ENCODE measurements at places on chromosomes 2 and 18.

DNA sequence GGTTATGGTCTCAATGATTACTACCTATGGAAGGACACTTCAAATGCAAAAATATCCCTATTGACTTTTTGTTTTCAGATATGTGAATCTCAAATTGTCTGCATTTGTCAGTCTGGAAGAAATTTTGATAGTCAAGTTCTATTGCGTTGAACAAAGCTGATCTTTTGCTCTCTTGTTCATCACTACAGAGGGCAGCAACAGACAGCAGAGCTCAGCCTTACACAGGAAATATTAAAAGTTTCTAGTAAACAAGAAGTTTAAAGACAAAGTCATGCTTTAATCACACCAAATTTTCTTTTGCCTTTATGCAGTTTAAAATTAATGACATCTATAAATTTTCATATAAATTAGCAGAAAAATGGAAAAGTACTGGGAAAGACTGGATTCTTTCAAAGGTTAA lies 617.5 kb downstream of the NR4A2 start:
- no peak for DNase-seq

DNA sequence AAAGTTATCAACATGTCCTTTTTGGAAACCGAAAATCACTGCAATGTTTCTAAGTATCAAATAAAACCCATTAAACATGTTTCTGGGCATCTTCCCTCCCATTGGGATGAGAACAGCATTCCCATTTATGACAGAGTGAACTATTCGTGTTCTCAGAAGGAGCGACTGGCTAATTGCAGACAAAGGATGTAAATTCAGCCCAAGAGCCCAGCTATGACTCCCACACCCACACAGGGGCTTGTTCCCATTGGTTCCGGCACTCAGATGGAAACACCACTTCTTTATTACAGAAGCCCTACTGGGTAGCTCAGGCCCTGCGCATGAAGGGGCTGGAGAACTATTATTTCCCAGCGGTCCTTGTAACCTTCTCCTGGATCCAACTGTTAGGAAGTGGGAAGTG lies 16.6 kb upstream of the NPAS2 start:
- DNase-seq: no peak

DNA sequence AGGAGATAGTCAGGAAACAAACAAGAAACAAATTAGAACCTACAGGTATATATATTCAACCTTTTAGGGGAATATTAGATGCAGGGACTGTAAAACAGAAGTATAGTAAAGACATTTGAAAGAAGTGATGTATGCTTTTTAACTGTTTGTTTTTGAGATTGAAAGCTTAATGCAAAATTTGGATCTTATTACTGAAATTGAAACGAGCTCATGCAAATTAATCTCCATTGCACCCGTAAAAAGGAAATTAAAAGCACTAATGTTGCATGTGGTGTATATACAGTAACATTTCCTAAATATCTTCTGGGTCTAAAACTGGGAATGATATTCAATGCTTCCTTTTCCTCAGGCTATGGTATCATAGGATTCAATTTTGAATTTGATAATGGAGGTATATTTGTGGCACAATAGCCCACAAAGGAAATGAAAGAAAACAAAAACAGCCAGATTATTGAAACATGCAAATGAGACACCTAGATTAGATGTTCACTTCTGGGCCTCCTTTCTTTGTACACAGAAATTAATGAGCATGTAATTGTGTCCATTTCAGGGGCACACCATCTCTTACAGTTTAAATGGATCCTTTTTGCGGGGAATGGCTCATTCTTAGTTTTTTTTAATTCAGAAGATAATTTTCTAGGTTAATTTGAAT lies 1.6 kb upstream of the ELOA2 start:
- DNase-seq: no peak

- no peak for DNase-seq
These were observed 75.5 kb upstream of the ZNF532 start for GRCh38 chr18:58788971-58789875.

DNA sequence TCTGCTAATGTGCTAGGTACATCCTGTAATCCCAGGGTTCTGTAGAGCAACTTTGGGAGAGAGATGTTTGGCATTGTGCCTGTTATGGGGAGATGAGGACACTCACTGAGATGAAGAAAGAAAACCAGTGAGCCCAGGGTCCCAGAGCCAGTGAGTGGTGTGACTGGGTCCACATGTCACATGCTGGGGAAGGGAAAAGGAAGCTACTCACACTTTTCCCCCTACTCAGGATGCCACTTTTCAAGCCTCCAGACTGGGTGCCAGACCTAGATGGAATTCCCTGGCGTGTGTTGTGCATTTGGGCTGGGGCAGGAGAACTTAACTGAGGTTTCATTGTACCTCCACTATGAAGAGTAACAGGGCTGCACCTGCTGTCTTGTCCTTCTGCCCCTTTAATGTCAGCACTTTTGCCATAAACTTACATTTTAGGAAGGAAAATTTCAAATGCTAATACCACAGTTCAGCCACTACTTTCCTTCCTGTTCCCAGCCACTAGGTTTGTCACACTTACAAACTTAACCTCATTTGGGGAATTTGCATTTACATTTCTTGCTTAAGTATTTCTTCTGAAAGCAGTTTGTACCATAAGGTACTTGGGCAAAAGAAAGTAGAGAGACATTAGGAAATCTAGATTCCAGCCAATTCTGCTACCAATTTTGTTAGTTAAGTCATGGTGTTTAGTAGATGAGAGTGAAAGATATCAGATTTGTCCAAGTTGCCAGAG lies 10.2 kb downstream of the INSIG2 start:
- DNase-seq: peak; percentile 51

DNA sequence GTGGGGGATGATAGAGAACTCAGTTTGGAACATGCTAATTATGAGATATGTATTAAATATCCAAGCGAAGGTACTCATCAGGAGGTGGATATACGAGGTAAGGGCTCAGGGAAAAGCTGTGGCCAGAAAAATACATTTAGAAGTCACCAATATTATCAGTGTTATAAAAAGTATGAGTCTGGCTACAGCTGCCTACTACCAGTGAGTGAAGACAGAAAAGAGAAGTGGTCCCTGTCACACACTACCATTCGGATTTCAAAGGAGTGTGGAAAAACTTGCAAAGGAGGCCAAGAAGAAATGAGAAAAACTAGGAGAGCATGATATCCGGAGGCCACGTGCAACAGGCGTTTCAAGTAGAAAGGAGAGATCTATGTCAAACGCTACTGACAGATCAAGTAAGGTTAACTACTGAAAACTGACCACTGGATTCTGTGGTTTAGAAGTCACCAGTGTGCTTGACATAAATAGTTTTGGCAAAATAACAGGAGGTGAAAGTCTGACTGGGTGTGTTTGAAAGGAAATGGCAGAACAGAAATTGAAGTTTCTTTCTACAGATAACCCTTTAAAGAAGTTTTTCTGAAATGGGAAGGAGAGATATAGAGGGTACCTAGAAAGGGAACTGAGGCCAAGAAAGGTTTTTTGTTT lies 118.7 kb upstream of the DNMT3A start:
- no peak for DNase-seq

DNA sequence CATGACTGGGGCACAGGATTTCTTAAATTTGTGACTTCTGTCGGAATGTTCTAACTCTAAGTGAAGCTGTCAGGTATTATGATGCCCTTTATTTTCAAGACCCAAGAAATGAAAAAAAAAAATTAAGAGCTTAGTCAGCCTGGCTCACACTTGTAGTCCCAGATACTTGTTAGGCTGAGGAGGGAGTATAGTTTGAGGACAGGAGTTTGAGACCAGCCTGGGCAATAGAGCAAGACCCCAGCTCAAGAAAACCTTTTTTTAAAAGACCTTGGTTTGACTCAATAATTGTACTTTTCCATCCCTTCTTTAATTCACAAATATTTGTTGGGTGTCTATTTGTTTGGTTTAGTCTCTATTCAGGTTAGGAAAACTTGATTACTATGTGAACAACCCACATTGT lies 310.0 kb downstream of the STK39 start:
- no peak for DNase-seq

- DNase-seq: no peak
These were observed 25.1 kb upstream of the CREB1 start for GRCh38 chr2:207504513-207505170.

- peak; percentile 12 for DNase-seq
These were observed 820 bp downstream of the TMBIM1 start for GRCh38 chr2:218291318-218292047.

- no peak for DNase-seq
These were observed 55.9 kb upstream of the RTN4 start for GRCh38 chr2:55106148-55106547.

- DNase-seq: no peak
These were observed 55.9 kb downstream of the PLA2R1 start for GRCh38 chr2:160006475-160006874.

DNA sequence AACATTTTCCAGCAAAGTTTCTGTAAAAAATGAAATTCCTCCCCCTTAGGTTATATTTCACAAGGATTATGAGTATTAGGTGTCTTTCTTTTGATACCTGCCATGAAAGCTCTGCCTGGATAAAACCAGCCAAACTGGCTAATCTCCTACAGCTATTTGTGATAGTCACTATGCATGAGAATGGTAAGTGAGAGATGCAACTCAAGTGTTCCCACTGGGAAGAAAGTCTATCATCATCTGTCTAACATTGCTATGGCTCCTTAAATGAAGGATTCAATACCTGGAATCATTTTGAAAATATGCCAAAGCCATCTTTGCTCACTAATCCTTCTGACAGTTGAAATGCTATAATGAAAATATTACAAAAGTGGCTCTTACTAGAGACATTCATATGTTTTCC lies 339.9 kb upstream of the LRRTM4 start:
- DNase-seq: no peak

- no peak for DNase-seq
These were observed 25.3 kb upstream of the MFSD6 start for GRCh38 chr2:190382851-190383250.

- DNase-seq: no peak
These were observed 141.2 kb downstream of the SETBP1 start for GRCh38 chr18:44821924-44822323.

- no peak for DNase-seq
These were observed 7.1 kb downstream of the ZNF407 start for GRCh38 chr18:74604774-74605173.

GRCh38 chr18:48825101-48825745 lies 125.5 kb downstream of the SMAD7 start:
- no peak for DNase-seq

DNA sequence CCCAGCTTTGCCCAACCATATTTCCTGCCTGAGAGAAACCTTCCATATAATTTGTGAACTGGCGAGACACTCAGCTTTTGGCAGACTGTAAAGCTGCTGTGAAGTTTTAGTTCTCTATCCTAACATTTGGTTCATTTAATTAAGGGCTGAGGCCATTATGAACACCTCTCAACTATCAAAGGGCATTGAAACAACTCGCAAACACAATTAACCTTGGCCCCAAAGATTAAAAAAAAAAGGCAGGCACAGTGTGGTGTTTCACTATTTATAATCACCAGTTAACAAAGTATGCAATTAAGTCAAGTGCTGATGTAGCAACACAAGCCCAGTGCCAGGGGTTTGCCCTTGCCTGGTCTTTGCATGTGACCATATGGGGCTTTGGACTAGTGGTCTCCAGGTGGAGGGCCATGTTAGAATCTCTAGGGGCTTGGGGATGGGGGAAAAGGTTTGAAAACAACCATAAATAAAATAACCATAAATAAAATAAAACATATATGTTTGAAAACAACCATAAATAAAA lies 297.6 kb upstream of the SKOR2 start:
- no peak for DNase-seq

DNA sequence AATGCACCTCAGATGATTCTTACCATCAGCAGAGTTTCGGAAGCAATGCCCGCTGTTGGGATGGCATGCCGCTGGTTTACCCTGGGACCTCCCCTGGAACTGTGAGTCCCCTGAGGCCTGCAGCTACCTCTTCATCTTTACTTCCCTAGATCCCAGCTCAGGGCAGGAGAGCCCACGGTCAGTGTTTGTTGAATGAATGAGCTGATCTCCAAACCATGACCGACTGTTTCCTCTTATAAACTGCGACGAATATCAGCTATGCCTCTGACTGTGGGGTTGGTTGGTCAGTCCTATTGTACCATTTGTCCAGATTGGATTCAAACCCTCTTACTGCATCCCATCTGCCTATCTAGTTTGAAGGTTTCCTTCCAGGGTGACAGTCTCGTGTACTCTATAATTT lies 64.4 kb downstream of the DDX1 start:
- no peak for DNase-seq

DNA sequence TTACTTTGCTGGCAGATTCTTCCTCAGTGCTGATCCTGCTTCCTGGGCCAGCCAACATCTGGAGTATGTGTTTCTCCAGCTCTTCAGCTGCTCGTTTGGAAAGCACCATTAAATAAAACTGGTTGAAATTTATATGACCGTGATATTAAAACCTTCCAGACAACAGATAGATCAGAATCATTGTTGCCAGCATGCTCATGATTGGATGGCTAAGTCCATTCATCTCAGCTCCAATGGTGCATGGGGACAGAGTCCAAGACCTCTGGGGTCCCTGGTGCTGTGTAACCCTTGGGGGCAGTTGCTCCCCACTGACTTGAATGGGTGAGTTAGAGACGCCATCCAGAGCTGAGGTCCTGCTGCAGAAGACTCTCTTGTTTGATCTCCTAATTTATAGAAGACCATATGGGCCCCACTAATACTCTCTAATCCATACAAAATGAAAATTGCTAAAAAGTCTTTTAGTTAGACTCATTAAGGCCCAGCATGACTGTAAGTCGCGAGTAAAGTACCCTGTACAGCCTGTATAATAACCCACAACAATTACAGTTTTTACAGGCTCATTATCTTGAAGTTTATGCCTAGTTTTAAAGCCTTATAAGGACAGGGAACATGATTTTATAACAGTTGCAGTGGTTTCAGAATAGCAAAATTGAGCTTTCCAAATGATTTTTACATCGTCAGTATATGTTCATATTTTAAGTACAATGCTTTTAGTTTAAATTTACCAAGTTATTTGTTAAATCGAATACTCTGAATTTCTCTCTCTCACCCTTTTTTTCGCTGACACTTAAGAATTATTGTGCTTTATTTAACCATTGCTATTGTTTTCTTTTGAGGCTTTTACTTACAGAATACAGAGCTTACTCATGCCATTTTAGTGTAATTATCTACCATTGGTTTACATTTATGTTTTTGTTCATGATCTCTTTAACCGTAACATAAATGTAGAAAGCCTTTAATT lies 60.0 kb downstream of the CABLES1 start:
- DNase-seq: no peak

DNA sequence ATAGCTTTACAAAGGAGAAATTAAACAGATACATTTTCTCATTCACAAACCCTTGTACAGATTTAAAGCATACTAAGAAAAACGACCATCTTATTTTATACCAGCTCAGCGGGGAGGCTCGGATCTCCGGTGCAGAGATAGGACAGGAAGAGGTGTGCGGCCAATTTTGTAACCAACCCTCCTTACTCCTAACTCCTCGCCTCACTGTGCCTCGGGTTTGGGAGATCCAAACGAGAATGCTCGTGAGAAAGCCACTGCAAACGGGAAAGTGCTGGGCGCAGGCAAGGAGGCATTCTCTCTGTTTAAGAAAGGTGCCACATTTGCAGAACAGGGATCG lies 1.2 kb downstream of the KDSR start:
- no peak for DNase-seq

GRCh38 chr2:65478498-65479135 lies 46.2 kb upstream of the SPRED2 start:
- no peak for DNase-seq

- DNase-seq: no peak
These were observed 283.4 kb upstream of the FBXO11 start for GRCh38 chr2:48189552-48190228.
